ENCODE measurements at places on chromosomes 3 and 15. TPM values are rescaled to one million over a fixed set of nuclear protein-coding genes. Genes with fewer than 3 reads are reported as not detected.

- no peak for DNase-seq
These were observed 182.9 kb downstream of the KCNMB2 start for GRCh38 chr3:178718995-178719635.

- no peak for DNase-seq
These were observed 15.6 kb upstream of the CAPN3 start for GRCh38 chr15:42343596-42344232.

DNA sequence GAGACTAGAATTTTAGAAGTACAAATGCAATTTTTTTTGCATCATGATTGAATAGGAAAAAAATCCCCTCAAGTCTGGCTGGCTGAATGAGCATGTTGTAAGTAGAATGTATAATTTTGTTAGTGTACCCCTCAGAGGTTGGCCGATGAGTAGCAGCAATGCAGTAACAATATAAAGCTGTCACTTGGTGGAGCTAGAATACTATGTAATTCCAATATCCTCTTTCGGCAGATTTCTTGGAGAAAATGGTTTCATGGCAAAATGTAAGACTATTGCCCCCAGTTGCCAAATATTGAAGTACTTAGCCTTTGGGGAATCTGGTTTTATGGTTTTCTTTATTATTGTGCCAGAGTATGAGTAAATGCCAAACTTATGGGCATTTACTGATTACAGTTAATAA is 39.8 kb upstream of the SGO1 start:
- peak; percentile 25 for DNase-seq

NAALADL2 gene
- total RNA-seq = 0.28 TPM

DNA sequence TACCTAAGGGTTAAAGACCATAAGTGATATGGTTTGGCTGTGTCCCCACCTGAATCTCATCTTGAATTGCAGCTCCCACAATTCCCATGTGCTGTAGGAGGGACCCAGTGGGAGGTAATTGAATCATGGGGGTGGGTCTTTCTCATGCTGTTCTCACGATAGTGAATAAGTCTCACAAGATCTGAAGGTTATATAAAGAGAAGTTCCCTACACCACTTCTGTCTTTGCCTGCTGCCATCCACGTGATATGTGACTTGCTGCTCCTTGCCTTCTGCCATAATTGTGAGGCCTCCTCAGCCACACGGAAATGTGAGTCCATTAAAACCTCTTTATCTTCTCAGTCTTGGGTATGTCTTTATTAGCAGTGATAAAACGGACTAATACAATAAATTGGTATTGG is 75.0 kb upstream of the CADPS start:
- DNase-seq = no peak

- peak; percentile 92 for DNase-seq
These were observed 345.7 kb downstream of the SV2B start for GRCh38 chr15:91445695-91446228.

C2CD4A gene
- total RNA-seq = not detected

DNA sequence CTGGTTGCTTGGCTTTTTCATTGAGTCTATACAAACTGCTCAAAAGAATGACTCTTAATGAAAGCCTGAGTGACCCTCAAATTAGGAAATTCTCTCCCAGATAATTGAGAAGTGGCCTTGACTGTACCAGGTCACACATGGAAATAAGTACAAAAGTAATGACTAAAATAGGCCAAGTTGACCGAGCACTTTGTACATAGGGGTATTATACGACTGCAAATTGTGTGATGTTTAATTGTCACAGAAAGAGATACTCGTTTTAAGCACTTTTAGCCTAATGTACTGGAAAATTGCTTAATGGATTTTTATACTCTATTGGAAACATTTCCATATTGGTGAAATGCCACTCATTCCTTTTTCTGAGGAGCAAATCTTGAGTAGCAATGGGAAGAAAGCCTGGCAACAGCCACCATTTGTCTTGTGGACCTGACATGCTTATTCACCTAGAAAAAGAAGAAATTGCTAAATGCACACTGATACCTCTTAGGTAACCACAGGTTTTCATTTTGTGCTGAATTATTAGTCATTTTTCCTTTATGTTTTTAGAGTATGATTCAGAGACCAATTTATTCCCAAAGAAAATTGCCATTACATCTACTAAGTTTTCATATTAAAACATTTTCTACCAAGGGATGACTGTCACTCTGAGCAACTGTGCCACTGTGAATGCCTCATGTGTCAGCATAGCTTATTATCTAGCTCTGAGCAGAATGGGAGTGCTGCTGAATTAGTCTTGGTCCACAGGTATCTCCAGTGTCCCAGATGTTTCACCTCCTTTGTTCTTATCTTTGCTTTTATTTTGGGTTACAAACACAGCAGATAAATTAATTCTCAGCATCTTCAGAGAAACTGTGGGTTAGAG is 8.9 kb upstream of the PXK start:
- no peak for DNase-seq

GRCh38 chr3:192156382-192156781 is 571.0 kb downstream of the FGF12 start:
- DNase-seq = no peak

DNA sequence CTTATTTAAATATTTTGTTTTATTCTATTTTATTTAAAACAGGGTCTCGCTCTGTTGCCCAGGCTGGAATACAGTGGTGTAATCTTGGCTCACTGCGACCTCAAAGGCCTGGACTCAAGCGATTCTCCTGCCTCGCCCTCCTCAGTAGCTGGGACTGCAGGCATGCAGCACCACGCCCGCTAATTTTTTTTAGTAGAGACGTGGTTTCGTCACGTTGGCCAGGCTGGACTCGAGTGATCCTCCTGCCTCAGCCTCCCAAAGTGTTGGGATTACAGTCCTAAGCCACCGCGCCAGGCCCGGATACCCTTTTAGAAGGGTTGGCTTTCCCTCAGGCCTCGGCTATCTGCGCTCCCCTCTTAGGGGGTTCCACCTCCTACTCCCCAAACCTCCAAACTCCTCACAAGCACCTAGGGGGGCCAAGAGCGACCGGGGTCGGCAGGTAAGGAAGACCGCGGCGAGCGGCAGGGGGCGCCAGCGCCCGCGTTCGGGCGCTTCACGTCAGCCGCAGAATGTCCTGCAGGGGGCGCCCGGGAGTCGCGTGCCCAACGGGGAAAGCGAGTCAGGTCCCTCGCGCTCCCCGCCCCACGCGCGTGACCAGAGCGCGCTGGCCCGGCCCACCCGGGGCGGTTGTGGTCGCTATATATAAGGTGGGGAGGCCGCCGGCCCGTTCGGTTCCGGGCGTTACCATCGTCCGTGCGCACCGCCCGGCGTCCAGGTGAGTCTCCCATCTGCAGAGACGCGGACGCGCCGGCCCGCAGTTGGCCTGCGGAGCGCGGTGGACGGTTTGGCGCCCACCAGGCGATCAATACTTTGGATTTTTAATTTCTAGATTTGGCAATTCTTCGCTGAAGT is 51.8 kb upstream of the GATM start:
- no peak for DNase-seq

DNA sequence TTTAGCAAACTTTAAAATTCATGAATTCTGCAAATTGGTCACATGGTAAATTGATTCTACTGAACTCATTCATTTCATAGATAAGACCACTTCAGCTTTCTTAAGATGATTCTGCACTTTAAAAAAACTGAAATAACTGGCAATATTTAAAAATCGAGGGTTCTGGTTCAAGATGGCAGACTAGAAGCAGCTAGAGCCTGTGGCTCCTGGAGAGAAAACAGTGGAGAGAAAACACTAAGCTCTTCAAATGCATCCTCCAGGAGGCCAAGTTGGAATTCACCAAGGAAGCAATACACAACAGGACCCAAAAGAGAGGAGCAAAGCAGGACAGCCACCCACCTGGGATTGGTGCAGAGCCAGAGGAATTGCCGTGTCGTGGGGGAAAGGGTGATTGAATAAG is 132.1 kb downstream of the SPATA16 start:
- no peak for DNase-seq

Data from foreskin keratinocyte (primary cell).